ENCODE measurements at places on chromosomes 11 and 22. TPM values are rescaled to one million over a fixed set of nuclear protein-coding genes. Genes with fewer than 3 reads are reported as not detected.

ST14 gene
- total RNA-seq: not detected

NCR3LG1 gene
- total RNA-seq: 0.72 TPM

DNA sequence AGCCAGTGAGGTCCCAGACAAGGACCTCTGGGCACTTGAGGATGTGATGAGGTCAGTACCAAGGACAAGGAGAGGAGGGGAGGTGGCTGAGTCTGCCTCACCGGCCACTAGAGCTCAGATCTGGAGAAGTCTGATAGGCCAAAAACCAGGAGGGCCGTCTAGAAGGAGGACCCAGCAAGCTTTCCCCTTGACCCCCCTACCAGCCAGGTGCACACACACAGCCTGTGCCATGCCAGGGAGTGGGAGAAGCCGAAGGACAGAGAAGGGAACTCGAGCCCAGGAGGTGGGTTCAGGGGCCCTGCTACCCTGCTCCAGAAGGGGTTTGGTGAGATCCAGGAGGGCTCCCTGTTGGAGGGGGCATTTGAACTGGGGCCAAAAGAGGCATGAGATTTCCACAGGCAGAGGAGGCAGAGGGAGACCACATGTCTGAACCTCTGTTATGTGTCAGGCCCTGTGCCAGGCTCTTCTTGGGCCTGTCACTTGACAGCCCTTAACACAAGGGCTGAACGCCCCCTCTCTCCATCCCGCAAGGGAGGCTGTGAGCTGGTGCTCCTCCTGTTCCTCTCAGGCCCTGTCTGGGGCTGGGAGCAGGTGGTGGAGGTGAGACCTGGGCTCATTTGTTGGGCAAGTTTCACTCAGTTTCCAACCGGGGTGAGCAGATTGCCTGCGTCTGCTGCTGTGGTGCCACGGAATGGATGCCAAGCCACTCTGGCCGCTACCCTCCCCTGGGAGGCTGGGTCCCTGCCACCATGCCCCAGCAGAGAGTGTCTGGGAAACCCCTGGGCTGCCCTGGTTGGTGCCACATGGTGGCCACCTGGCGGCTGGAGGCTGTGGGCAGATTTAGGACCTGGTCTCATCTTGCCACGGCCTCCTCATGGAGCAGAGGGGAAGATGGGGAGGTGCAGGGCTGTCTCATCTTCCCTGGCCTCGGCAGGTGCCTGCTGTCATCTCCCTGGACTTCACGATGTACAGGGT, 65.2 kb downstream of the MPPED1 start:
- peaks cover 14% of the 10 kb centered on the region for H3K27me3 ChIP-seq
- H3K4me1 ChIP-seq: peaks cover 16% of the 10 kb centered on the region
- no peak for DNase-seq

DNA sequence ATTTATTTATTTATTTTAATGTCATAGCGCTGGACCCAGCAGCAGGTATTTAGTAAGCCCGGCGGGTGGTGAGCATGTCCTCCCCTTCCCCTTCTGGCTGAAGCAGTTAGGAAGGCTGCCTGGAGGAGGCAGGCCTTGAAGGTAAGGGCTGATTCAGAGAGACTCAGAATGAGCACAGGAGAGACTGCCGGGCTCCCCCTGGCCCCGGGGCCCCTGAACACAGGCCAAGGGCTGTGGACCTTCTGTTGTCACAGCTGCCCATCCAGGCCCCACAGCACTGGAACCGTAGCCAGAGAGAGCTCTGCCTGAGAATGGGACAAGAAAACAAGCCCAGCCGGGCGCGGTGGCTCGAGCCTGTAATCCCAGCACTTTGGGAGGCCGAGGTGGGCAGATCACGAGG, 52.8 kb downstream of the KCNJ4 start:
- H3K27me3 ChIP-seq: no peaks in the 10 kb centered on the region
- no peak for DNase-seq
- no peaks in the 10 kb centered on the region for H3K36me3 ChIP-seq
- no peak overlapping the region for H3K4me3 ChIP-seq

GRCh38 chr11:27582621-27583020, 76.1 kb upstream of the LIN7C start:
- H3K27me3 ChIP-seq: no peaks in the 10 kb centered on the region
- H3K27ac ChIP-seq: no peak overlapping the region
- no peaks in the 10 kb centered on the region for H3K4me1 ChIP-seq
- H3K36me3 ChIP-seq: peaks cover 6% of the 10 kb centered on the region

All from activated naive CD4-positive, alpha-beta T cell treated with anti-CD3 and anti-CD28 coated beads for 36 hours (primary cell).